ENCODE measurements at places on chromosomes 5 and 9. TPM values are rescaled to one million over a fixed set of nuclear protein-coding genes. Genes with fewer than 3 reads are reported as not detected.

Gene CNTNAP3
- 9.5 TPM for total RNA-seq

Gene IFNA8
- total RNA-seq = not detected

Gene SH2D3C
- total RNA-seq = 7.8 TPM

Gene RABGAP1
- total RNA-seq = 48.7 TPM

Gene EDIL3
- total RNA-seq = 11.7 TPM

Gene BTNL8
- total RNA-seq = 0.34 TPM

Gene PIP5KL1
- 1.0 TPM for total RNA-seq

Gene KCNT1
- total RNA-seq = 0.33 TPM

Gene SURF2
- total RNA-seq = 20.1 TPM

Gene ADRB2
- total RNA-seq = 23.1 TPM

Gene CTXN3
- not detected for total RNA-seq

Gene GNA14
- total RNA-seq = 6.4 TPM

Gene TUBB4B
- 92.0 TPM for total RNA-seq

Gene PDE4D
- 19.4 TPM for total RNA-seq

Gene HK3
- total RNA-seq = 38.1 TPM

Gene ARL14EPL
- not detected for total RNA-seq

Gene GRAMD2B
- total RNA-seq = 32.6 TPM

Gene ANKRD31
- total RNA-seq = 0.22 TPM

Gene CEP72
- total RNA-seq = 4.0 TPM

Gene IL5
- total RNA-seq = not detected

Gene KCNV2
- total RNA-seq = not detected

Gene SAXO1
- total RNA-seq = not detected

Gene TRAF2
- 7.7 TPM for total RNA-seq

Gene MYMK
- total RNA-seq = not detected

Gene CXCL14
- 76.2 TPM for total RNA-seq

Gene SLC45A2
- not detected for total RNA-seq

Data from subcutaneous adipose tissue (tissue), 4 donors.